ENCODE measurements at places on chromosomes 3 and 15. TPM values are rescaled to one million over a fixed set of nuclear protein-coding genes. Genes with fewer than 3 reads are reported as not detected.

- DNase-seq = no peak
Observed at GRCh38 chr3:178258121-178258520, 278.1 kb upstream of the KCNMB2 start.

DNA sequence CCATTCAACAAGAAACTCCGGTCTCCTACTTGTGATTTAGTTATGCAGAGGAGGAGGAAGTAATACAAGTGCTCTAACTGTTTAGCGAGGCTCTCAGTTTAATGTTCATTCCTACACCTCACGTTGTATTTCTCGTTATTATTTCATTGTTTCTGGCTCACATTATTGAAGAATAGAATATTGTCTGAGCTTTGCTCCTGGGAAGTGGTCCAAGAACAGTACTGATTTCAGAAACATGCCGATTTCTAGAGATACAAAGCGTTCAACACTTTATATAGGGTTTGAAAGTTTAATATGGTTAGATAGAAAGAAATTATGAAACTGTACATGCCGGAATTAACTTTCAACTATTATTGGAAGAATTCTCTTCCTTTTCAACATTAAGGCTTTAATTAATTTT lies 1145.5 kb downstream of the TBL1XR1 start:
- DNase-seq = no peak

- DNase-seq = no peak
Observed at GRCh38 chr3:23244324-23245041, 41.4 kb downstream of the UBE2E2 start.

DNA sequence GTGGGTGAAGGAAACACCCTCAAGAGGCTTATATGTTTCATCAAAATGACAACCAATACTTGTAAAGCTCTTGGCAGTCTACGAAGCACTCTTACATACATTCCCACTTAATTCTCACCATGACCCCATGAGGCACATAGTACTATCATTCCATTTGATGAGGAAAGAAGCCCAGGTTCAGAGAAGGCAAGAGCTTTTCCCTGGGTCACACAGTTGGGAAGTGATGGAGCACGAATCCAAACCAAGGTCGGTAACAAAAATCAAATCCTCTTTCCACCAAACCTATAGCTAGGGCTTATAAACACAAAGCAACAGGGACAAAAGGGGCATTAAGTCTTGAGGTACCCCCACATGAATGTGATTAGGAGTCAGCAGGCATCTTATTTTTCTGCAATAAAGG lies 187.1 kb downstream of the UACA start:
- DNase-seq = no peak

Gene WDR93
- total RNA-seq = 0.91 TPM

DNA sequence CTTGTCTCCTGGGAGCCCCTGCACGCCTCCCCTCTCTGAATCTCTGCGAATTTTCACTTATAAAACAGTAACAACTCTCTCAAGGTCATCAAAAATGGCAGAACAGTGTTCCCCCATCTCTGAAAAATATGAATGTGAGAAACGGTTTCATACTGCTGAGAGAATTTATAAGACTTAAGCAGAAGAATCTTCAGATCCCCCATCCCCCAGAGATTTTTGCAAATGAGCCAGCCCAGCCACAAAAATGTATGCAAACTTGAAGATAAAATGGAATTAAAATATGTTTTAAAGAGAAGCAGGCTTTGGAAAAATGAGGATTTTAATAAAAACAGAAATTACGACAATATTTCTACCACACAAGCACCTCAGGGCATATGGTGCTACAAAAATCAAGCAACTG lies 173.0 kb downstream of the STT3B start:
- DNase-seq = no peak

- no peak for DNase-seq
Observed at GRCh38 chr3:52119099-52119498, 35.1 kb downstream of the POC1A start.

Gene CORO2B
- total RNA-seq = 30.2 TPM

- no peak for DNase-seq
Observed at GRCh38 chr3:101068876-101069606, 75.8 kb upstream of the ABI3BP start.

- DNase-seq = no peak
Observed at GRCh38 chr15:51924156-51925068, 47.2 kb downstream of the LEO1 start.

Gene PLSCR4
- total RNA-seq = 13.4 TPM

- DNase-seq = no peak
Observed at GRCh38 chr3:177364236-177364635, 167.0 kb upstream of the TBL1XR1 start.

- DNase-seq = no peak
Observed at GRCh38 chr15:70964058-70964457, 71.4 kb downstream of the LRRC49 start.

DNA sequence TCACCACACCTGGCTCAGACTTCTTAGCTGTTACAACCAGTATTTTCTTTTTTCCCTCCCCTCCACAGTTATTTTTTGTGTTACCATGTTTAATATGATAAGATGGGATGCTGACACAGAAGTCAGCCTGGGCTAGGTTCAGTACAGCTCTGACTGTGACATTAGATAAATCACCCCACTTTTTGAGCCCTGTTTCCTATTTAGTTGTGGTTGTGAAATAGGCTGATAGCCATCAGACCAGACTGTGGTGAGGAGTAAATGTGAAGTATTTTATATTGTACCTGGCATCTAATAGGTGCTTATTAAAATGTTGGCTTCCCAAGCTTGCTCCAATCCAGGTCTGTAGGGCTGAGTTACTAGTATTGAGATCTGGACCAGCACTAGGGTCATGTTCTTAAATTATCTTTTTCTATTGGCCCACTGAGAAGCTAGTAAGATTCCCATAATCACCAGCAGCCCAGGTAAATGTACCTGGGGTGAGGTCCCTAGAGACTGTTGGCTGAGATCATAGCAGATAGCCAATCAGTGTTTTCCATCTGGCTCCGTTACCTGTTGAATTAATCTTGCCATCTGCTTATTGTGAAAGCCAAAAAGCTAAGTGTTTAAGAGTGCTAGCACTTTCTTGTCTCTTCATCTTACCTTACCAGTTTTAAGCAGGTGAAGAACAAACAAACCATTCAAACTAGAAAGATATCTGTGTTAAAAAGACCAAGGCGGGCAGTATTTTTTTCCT lies 61.0 kb downstream of the CCK start:
- no peak for DNase-seq

Gene PLCH1
- total RNA-seq = 25.0 TPM

DNA sequence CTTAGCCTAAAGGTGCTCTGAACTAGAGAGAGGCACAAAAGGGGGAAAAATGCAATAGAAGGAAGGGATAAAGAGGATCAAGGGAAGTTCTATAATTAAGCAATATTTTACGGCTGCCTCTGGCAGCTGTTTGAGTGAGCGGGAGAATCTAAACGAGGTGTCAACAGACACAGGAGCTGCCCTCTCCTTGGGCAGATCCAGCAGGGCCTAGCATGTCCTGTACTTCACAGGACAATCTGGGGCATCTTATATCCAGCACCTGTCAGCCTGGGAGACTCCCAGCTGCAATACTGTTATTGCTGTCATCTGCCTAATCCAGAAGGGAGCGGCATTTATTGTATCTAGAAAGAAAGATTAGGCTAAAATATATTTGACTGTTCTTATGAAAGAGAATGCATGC lies 68.9 kb downstream of the WWTR1 start:
- no peak for DNase-seq

GRCh38 chr3:133893683-133894352 lies 1.9 kb downstream of the RAB6B start:
- no peak for DNase-seq

DNA sequence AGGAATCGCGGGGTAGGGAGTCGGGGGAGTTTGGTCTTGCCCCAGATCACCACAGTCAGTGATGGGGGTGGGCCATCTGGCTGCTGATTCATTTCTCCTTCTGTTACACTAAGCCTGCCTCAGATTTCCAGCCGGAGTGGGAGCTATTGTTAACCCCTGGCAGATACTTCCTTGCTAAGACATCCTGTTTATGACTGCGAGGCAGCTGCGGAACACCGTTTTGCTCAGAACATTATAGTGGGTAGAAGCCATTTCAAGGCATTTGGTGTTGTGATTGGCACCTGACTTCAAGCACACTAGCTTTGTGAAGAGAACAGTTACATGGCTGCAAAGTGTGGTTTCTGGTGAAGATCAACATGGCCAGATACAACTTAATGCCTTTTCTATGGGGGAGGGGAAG lies 73.8 kb downstream of the FLNB start:
- no peak for DNase-seq

GRCh38 chr3:196073255-196073753 lies 8.6 kb downstream of the TFRC start:
- peak; percentile 80 for DNase-seq
